Lower lobe of right lung (tissue), 2 donors: ENCODE measurements at places on chromosomes 12 and 14.
A peak's percentile ranks its signal among the peaks of the same experiment; 100 is the strongest.

DNA sequence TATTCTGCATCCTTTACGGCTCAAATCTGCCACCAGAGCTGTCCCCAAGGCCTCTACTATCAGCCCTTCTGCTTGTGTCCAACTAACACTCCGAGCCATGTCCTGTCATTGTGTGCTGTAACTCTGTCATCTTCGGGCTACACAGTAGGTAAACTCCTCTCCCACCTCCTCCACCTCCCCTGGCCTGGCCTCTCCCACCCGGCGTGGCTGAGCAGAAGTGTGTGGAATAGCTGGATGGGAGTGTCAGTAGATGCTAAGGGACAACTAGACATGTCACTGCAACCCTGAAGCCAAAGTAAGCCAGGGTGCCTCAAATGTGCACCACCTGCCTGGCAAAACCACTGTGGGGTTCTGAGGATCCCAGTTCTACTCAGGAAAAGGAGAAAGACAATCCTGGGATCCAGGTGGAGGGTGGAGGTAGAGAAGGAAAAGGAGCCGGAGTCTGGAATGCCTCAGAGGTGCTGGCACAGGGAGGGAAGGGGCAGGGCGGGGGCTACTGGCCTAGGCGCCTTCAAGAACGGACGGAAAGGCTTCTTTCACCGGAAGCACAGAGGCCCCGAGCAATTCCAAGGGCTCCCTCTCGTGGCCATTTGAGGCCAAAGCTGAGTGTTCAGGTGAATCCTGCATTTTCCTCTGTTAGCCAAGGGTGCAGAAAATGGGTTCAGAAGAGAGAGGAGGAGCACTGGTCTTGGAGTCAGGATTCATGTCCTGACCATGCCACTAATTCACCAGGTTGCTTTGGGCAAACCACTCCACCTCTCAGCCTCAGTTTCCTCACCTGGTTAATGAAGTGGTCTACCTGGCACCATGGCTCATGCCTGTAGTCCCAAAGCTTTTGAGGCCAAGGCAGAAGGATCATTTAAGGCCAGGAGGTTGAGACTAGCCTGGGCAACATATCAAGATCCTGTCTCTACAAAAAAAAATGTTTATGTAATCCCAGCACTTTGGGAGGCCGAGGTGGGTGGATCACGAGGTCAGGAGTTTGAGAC is 20.5 kb upstream of the FAM181A start:
- DNase-seq = peak; percentile 73

GRCh38 chr12:131683266-131684014 is 27.4 kb upstream of the SFSWAP start:
- DNase-seq = no peak

DNA sequence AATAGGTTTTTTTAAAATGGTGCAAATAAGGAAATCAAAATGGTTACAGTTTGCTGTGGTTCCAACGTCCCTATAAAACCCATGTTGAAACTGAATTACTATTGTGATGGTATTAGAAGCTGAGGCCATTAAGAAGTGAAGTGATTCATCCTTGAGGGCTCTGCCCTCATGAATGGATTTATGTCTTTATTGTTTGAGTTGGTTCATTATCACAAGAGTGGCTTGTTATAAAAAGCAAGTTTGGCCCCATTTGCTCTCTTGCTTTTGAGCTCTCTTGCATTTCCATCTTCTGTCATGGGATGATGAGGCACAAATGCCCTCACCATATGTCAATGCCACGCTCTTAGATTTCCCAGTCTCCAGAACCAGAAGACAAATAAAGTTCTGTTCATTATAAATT is 62.3 kb downstream of the PRKD1 start:
- no peak for DNase-seq

- no peak for DNase-seq
These were observed 134.1 kb downstream of the KCNA5 start for GRCh38 chr12:5177731-5178130.

DNA sequence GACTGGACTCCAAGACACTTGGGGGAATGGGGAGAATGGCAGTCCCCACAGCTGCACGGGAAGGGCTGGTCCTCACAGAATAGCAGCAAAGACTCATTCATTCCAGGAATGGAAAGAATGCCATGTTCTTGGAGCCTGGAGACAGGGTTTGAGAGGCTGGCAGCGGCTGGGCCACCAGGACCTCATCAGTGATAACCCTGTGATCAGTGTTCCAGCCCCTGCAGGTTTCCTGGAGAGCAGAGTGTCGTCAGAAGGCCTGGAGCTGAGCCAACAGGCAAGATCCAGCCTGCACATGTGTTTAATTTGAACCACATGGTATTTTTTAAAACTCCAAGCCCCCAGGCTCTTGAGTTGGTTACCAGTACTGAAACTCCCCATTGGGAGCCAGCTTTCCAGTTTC is 11.3 kb downstream of the BDKRB1 start:
- DNase-seq = no peak
